Central memory CD8-positive, alpha-beta T cell (primary cell): ENCODE measurements at places on chromosomes 4 and X.
A peak's percentile ranks its signal among the peaks of the same experiment; 100 is the strongest.

GRCh38 chrX:83771664-83772063, 89.3 kb upstream of the CYLC1 start:
- no peak for DNase-seq

- DNase-seq = no peak
These were observed at the start of gene CXCL1 for GRCh38 chr4:73869130-73870055. CXCL1 (plus strand) TSS chr4:73869393; CDS start chr4:73869471, 78 bp downstream.

- no peak for DNase-seq
These were observed 110.7 kb downstream of the ABCB7 start for GRCh38 chrX:75045369-75045768.

DNA sequence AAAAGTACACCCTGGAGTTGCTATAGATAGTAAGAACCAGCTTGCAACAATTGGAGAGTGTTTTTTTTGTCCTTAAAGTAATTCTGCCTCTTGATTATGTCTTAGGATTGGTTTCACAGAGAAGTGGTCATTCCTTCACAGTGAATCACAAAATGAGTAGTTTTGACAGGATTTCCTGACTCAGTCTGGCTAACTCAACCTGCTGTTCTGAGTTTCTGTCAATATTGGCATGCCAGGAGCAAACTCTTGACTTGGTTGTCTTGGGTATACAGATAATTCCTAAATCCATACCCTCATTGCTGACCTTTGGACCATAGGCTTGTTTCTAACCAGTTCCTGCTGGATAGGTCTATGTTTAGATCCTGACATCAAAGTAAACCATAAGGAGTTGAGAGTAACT, 9.4 kb downstream of the FHIP1A start:
- DNase-seq = no peak

DNA sequence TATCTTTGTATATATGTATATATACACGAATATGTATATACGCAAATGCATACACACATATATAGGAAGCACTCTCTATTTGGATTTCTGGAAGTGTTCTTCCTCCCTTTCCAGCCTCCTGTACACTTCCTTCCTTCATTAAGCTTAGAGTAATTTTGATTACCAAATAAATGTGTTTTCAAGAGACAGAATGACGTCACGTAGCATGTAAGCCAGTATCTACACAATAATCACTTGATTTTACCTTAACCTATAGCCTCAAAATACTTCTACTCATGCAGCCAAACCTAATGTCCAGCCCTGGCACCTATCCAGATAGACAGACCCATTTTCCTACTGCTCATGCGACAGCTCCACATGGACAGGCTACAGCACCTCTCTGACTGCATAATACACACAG, 29.9 kb downstream of the MAGEA10 start:
- no peak for DNase-seq

- DNase-seq = no peak
These were observed 1.2 kb downstream of the SOD3 start for GRCh38 chr4:24796620-24797019.

DNA sequence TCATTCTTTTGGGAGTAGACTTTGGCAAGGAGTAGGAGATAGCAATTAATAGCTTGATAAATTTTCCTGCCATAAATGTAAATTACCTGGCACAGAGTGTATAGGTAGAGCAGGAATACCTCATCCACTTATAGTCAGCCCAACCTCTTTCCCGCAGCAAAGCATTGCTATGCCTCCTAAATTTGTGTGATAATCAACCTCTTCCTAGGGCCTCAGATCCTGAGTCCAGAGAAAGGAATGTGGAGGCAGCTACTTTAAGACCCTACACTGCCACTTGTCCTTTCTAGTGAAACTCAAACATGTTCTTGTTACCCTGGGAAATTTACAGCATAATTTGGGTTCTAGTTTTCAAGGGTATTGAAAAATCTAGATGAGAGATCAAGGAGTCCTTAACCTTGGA, 919.0 kb downstream of the RAPGEF2 start:
- no peak for DNase-seq

DNA sequence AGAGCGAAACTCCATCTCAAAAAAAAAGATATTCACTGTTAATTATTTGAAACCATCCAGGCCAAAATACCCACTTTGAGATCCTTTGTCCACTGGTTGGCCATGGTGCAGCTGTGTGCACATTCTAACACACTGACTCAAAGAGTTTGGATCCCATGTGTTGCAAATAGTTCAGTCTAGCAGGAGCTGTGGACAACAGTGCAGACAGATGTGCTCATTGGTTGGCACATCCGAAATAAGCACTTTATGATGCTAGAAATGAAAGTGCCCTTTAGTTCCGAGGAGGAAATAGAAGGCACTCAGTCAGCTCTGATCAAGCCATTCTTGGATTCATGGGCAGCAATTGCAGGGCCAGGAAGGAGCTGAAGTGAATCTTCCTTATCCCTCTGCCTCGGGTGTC, 63.0 kb upstream of the TMEM150C start:
- no peak for DNase-seq

- peak; percentile 10 for DNase-seq
These were observed 839 bp downstream of the STK26 start for GRCh38 chrX:132023896-132024386.

DNA sequence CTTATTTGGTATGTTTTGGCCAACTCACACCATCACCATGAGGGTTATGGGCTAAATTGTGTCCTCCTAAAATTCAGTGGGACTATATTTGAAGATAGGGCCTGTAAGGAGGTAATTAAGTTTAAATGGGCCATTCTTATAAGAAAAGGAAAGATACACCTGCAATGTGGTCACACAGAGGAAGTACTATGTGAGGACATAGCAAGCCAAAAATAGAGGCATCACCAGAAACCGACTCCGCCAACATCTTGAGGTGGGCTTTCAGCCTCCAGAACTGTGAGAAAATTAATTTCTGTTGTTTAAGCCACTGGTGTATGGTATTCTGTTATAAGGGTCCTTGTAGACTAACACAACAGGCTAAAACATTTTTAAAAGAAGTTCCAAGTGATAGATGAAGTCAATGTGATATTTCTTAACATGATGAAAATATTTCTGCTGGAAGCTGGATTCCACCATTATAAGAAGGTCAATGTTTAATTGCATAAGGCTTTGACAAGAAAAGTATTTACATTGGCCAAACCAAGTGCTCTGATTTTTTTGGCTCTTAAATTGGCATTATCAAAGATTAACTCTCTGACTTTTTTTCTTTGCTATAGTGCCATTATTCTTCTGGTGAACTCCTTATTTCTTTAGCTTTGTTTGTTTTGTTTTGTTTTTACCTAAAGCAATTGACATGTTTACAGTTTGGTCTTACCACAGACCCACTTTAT, 540.9 kb downstream of the PPARGC1A start:
- DNase-seq = no peak

DNA sequence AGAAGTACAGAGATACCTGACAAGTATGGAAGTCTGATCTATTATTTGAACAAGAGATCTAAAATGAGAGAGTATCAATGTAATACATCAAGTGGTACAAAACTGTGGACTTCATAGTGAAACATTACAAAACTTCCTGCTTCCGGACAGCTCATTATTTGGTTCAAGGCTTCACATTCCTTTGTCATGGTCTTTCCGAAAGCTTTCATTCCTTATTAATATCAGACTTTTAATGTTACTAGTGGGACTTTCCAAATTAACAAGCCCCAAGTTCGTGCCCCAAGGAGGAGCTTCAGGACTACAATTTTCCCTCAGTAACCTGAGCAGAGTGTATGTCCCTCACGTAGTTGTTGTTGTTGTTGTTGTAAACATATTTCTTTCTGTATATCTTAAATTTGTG, 1.2 kb downstream of the CHIC2 start:
- DNase-seq = no peak

DNA sequence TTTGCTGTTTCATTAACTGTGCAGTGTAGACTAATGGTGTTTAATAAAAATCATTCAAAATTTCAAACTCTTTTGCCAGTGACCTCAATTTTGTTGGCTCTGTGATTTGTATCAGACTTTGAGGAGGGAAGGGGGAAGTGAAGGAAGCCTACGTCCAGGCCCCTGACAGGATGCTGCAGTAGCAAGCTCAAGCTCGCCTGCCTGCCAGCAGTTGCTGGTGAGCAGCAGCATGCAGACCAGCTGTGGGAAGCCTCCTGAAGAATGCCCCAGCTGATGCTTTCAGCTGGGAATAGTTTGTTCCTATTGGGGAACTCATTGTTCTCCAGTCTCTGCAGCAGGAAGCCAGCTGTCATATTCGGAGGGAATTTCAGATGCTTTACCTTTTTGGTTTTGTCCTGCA, 495.2 kb downstream of the AFF2 start:
- DNase-seq = no peak

GRCh38 chrX:43655151-43656004, 721 bp upstream of the MAOA start:
- DNase-seq = peak; percentile 16

GRCh38 chr4:101515099-101515498, 167.8 kb upstream of the PPP3CA start:
- no peak for DNase-seq

DNA sequence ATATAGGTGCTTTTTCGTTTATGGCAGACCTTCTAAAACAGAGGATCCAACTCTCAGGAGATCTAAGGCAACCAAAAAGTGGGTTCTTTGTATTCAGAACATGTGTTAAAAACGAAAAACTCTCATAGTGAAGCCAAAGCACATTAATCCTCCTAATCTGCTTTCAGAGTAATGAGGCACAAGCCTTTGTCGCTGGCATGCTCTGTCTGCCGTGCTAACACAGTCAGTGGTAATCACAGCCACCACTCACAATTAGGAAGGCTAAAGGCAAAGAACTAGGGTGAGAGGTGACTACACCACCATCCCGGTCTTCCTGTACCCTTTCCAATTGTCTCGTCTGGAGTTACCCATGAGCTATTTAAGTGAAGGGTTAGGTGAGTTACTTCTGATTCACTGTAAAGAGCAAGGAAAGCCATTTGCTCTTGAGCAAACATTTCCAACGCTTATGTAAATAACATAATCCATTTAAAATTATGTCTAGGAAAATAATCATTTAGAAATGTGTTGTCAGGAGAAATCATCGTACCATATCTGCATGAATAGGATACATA, 40.7 kb downstream of the NPY2R start:
- no peak for DNase-seq

- DNase-seq = no peak
These were observed 867.6 kb downstream of the TRAM1L1 start for GRCh38 chr4:116217781-116218180.

DNA sequence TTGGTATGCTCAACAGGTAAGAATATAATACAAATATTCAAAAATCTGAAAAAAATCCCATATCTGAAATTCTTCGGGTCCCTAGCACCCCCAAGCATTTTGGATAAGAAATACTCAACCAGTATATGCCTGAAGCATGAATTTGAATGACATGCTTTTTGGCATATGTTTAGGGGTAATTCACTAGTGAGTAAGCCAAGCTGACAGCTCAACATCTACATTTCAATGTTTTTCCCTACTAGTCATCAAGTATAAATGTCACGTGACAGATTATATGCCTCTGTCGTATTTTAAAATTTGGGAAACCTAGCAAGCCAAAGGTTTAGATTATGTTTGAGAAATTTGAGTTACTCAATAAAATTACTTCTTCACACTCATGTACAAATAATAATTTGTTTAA, 125.1 kb downstream of the FGF16 start:
- DNase-seq = no peak

DNA sequence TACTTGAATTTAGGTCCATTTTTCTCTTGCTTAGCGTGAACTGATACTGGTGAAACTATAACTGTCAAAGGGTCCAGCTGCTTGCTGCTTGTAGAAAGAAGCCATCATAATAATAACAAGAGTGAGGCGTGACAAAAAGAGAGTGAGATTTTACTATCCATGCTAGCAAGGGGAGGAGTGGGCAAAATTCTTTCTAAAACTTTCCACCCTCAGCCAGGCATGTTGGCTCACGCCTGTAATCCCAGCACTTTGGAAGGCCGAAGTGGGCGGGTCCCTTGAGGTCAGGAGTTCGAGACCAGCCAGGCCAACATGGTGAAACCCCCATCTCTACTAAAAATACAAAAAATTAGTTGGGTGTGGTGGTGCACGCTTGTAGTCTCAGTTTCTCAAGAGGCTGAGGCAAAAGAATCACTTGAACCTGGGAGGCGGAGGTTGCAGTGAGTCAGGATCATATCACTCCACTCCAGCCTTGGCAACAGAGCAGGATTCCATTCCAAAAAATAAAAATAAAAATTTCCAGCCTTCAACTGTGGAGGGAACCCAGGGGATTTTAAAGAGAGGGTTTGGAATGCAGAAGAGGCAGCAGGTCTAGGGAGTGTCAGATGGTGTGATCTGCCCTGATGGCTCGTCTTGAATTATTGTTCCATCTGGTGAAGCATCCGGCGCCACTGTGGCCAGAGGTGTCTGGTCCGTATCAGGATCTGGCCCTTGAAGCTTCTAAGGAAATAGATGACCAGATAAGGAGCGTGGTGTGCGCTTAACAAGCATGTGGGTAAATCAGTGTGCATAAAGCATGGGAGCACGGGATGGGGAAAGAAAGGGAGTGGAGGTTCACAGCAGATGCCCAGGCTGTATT, 51.8 kb downstream of the LRP2BP start:
- DNase-seq = no peak

GRCh38 chr4:129282293-129282692, 186.3 kb downstream of the C4orf33 start:
- no peak for DNase-seq

- DNase-seq = no peak
These were observed 10.0 kb downstream of the SAT1 start for GRCh38 chrX:23792861-23793553.

DNA sequence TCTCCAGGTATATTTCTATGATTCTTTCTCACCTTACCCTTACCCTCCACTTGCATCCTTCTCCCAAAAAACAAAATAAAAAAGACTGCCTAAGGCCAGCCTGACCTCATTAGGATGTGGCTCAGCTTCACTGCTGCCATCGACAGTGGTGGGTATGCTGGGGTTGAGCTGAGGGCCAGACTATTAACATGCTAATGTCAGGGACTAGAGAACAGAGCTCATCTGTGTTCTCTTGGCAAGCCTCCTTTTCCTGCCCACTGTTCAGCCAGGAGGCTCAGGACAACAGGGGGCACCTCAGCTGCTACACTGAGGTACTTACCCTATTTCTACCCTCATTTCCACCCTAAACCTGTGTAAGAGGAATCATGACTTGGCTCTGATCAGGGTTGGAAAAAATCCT, 59.3 kb downstream of the MSN start:
- DNase-seq = no peak

- DNase-seq = no peak
These were observed 101.7 kb upstream of the KIT start for GRCh38 chr4:54556051-54556450.

- DNase-seq = no peak
These were observed 637.8 kb upstream of the ADGRL3 start for GRCh38 chr4:60562334-60562733.

- no peak for DNase-seq
These were observed 34.7 kb upstream of the NEUROG2 start for GRCh38 chr4:112550728-112551127.

DNA sequence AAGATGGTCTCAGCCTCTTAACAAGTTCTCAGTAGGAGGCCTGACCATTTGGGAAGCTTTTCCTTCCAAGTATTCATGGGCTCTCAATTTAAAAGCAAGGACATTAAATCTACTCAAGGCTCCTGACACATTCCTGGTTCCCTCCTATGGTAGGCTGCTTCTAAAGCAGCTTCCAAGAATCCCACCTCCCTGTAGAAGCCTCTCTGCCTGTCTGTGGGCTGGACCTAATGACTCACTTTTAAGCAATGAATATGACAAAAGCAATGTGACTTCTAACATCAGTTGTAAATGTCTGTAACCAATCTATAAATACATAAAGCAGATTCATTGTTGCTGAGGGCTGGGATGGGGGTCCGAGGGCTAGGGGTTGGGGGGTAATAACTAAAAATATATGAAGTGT, 99.5 kb upstream of the FAM9B start:
- no peak for DNase-seq
